K562 (cell line): ENCODE measurements at places on chromosomes 12 and 14.

- DNase-seq: no peak
These were observed 72.6 kb downstream of the SLC2A13 start for GRCh38 chr12:40033242-40033630.

DNA sequence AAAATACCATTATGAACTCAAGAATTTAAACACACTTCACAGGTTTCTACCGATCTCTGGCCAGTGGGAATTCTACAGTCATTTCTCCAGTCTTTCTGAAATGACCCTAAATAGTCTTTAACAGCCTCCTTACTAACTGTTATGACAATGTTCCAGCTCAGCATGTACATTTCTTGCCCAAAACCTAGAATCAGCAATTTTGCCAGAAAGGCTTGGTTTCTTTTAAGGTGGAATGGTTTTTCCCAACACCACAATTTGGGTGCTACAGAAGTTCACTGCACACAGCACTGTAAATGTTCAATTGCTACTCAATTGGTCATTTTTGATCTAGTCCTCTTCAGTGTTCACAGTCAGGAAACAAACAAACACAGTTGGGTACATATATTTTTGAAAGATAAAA lies 69.7 kb downstream of the LRP6 start:
- no peak for DNase-seq

GRCh38 chr12:68331500-68331868 lies 678 bp downstream of the MDM1 start:
- peak; percentile 28 for DNase-seq

DNA sequence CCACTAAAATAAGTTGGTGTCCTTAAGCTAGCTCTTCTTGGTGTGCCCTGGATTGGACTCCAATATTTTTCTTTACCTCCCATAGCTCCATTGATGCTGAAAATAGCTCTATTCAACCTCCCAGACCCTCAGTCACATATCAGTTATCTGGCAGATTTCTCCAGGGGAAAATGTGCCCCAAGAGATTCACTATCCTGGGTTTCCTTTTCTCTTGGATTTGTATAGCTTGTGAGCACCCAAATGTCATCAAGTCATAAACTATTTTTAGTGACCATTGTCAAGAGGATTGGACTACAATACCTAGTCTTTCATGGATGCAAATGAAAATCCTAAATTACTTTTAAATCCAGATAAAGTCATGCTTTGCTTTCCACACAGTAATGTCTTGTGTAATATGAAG lies 339.6 kb upstream of the FOXG1 start:
- DNase-seq: no peak

- no peak for DNase-seq
These were observed 380.4 kb upstream of the CCDC196 start for GRCh38 chr14:66105815-66106214.

- DNase-seq: no peak
These were observed 247.8 kb downstream of the MSRB3 start for GRCh38 chr12:65526311-65526710.

DNA sequence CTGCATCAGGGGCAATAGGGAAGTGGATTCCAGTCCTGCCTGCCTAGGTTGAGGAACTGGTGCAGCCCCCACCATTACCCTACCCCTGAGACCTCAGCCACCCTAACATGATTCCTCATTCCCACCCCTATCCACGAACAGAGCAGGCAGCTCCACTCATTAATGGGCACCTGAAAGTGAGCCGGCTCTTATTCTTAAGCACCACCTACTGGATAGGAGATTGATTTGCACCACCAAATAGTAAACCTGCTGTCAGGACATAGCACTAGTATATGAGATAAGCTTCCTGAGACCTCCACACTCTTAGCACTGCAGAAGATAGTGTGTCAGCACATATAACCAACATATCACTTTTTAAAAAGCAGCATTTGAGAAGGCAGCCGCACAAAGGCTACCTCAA lies 573.2 kb downstream of the SOX5 start:
- DNase-seq: no peak

- peak; percentile 18 for DNase-seq
These were observed 1.0 kb downstream of the BLTP3B start for GRCh38 chr12:100141666-100141997.

DNA sequence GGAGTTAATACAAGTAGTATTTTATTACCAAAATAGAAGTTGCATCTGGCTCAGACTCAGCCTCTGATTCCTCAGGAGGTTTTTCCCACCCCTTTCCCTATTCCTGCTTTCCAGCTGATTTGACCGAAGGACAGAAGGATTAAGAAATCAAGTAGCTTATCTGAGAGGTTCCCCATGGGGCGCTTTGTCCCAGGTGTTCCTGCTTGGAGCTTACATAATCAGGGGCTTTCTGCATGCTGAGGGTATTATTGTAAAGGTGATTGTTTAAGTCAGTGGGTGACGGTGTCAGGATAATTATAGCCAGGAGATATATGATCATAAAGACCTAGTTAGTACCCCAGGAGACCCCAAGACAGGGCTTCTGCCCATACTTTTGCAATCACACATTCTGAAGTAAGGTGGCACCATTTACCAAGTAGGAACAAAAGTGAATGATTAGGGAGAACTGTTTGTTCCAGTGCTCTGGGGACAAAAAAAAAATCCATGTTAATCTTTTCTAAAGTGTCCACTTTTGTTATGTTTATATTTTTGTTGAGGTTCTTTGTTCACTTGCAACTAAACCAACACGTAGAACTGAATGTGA lies 921.3 kb downstream of the NRXN3 start:
- no peak for DNase-seq

GRCh38 chr14:91317381-91318308 lies 73.1 kb upstream of the GPR68 start:
- peak; percentile 23 for DNase-seq

DNA sequence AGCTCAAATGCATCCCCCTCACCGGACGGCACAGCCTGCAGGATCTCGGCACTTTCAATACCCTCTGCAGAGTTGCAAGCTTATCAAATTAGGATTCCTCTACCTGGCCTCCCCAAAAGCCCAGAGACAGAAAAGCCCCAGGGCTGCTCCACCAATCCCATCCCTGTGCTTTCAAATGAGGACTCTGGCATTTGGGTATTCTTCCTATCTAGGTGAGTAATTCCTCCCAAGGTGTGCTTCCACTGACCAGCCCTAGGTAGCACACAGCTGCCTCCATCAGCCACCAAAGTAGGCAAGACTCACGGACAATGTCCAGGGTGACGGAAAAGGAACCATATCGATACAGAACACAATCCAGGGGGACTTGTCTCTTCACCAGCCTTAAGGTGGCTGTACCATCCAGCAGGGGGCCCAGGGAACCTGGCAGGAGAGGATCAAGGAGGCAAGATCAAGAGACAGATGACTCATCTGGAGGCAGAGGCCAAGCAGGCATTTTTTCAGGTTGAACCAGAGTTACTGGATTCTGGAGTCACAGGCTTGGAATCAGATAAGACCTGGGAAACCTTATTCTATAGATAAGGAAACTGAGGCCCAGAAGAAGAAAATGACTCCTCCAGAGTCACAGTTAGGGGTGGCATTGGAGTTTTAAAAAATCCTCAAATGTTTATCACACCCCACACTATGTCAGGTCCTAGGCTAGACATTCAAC lies 9.9 kb downstream of the PMEL start:
- DNase-seq: peak; percentile 57

DNA sequence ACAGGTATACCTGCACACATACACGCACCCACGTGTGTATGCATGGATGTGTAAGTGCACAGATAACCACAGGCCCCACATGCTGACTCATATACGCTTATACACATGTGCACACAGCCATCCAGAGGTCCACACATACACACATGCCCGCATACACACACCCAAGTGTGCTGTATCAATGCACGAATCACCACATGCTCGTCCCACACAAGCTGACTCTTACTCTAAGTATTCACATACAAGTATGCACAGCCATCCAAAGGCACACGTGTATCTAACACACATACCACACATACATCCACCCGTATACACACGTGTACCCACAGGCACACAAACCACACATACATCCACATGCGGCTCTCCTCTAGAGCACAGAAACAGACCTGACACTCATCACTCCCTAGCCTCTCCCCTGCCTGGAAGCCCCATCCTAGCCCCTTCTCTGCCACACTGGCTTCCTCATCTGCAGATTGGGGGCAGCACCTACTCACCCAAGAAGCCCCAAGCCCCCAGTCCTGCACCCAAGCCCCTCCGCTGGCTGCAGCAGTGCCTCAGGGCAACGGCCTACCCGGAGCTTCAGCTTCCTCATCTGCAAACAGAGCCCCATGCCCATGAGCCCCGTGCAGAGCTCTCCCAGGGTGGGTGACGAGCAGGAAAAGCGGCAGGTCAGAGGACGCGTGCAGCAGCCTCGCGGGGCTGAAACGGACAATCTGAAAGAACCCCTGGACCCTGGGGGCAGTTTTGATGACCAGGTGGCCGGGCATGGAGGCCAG lies 105.4 kb downstream of the NCOR2 start:
- no peak for DNase-seq

- DNase-seq: no peak
These were observed 137.3 kb downstream of the ETV6 start for GRCh38 chr12:11786638-11787365.

- DNase-seq: no peak
These were observed 484 bp downstream of the MIS18BP1 start for GRCh38 chr14:45252366-45253069.

GRCh38 chr14:30272848-30273832 lies 285.8 kb upstream of the G2E3 start:
- no peak for DNase-seq

- DNase-seq: no peak
These were observed 203.7 kb upstream of the SSTR1 start for GRCh38 chr14:38003746-38004609.

GRCh38 chr12:53099071-53099882 lies 1.8 kb downstream of the IGFBP6 start:
- DNase-seq: peak; percentile 96

GRCh38 chr12:105347499-105347898 lies 17.0 kb downstream of the C12orf75 start:
- DNase-seq: no peak

- DNase-seq: peak; percentile 31
These were observed 21.8 kb upstream of the RNU6-8 start for GRCh38 chr14:32224737-32225377.

DNA sequence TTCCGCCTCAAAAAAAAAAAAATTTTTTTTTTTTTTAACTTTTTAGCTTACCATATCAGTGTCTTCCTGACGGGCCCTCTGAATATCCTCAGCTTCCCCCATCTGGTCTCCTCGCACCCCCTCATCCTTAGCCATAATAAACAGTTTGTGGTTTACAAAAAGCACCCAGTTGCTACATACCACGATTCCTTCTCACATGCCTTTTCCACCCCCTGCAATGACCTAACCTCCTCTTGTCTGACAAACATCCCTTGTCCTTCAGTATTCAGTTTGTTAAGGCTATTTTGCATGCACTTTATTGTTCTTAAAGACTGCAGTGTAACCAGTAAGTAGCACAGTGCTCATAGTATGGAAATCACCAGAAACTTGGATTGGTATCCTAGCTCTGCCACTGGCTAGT lies 88.5 kb downstream of the PPM1H start:
- DNase-seq: no peak

GRCh38 chr12:29242921-29243431 lies 93.9 kb downstream of the FAR2 start:
- DNase-seq: no peak

DNA sequence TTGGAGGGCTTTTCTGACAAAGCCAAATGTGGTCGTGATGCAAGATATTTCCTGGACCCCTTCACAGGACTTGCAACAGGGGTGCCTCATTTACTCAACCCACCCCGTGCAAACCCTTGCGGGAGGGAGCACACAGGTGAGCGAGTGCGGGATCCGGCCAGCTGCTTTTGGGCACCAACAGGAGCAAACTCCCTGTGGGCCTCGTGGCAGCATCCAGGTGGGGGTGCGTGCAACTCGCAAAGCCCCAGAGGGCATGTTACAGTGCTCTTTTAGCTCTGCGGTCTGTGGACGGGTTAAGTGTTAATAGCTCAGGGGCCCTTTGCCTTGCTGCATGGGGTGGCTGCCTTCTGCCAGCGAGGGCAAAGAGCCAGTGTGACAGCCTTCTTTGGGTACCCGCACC lies 707.6 kb upstream of the MDGA2 start:
- DNase-seq: no peak

GRCh38 chr14:63487724-63488123 lies 55.5 kb downstream of the PPP2R5E start:
- no peak for DNase-seq

DNA sequence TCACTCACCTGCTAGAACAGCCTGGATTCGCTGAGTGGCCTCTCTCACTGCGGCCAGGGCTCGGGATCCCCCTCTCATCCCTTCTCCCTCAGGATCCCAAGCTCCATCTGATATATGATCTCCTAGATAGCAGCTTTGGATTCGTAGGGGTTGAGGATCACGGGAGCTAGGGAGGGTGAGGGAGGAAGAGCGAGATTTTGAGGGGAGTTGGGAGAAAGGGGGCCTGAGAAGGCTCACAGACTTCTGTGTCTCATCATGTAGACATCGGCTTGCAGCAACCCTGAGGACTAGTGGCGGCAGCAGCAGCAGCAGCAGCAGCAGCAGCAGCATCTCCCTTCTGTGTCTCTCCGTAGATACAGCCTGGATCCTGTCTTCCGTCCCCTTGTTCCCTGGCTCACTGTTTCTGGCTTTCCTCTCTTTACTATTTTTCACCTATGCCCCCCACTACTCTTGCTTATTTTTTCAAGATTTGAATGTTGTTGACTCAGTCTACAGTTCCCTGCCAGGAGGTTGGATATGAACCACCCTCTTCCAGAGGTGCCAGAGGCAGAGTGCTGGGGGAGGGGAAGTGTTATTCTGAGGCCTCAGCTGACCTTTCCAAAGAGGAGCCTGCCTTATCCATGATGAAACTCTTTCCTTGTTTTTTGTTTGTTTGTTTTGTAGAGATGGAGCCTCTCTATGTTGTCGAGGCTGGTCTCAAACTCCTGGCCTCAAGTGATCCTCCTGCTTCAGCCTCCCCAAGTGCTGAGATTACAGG lies at the start of gene CIROP:
Gene CIROP, minus strand, starts transcription at position 399 of the 757 bp plus-strand sequence. Its CDS starts 69 bp downstream, at position 330.
- no peak for DNase-seq

DNA sequence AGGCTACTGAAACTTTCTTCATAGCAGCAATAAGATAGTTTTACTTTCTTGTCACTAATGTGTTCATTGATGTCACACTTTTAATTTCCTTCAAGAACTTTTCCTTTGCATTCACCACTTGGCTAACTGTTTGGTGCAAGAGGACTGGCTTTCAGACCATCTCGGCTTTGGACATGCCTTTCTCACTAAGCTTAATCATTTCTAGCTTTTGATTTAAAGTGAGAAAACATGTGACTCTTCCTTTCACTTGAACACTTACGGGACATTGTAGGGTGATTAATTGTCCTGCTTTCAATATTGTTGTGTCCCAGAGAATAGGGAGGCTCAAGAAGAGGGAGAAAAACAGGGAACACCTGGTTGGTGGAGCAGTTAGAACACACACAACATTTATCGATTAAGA lies 41.9 kb downstream of the IFNG start:
- DNase-seq: no peak

GRCh38 chr12:55705782-55706402 lies 1.8 kb downstream of the ITGA7 start:
- DNase-seq: peak; percentile 71
